ENCODE measurements at places on chromosomes 5 and 9.

DNA sequence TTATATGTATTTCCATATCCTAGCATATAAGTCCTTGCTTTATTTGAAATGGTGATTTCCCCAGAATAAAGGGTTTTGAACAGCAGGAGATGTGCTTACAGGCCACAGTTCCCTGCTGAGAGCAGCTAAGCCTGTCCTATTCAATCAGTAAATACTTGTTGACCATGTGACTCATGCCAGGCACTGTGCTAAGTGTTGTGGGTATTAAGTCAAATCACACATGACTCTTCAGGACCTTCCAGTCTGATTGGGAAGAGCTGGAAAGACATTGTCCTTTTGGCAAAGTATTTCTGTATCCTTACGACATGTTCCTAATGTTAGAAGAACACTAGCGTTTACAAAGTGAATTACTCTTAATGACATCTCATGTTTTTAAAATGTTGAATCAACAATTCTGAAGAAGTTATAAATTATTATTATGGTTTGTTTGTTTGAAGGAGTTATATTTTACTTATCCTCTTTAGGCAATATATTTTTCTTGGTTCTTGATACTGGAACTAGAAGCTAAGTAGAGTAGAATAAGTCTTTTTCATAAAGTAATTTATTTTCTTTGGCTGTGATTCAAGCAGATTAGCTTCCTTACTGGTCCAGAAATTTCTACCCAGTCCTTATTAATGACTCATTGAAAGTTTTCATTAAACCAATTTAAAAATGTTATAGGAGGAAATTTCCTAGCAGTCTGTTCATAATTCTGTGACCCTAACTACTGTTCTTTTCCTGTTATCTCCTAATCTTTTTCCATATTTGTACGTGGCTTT, 82.1 kb downstream of the GAPVD1 start:
- DNase-seq = peak; percentile 19

GRCh38 chr9:34958411-34958982, 412 bp downstream of the PHF24 start:
- DNase-seq = no peak

DNA sequence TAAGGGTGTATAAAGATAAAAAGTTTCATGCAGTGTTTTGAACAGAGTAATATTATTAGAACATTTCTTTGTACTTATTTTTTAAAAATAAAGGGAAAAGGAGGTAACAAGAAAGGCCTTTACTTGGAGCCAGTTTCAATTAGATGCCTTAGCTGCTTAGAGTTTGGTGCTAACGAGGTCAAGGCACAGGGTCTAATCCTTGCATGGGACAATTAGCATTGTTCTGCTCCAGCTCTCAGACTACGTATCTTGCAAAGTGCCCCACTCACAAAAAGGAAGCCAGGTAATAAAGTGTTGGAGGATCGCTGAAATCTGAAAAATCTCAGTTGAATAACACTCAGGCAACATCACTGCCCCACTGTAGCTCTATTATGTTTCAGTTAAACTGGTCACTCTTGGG, 2011.3 kb downstream of the EFNA5 start:
- DNase-seq = no peak

- no peak for DNase-seq
Observed at GRCh38 chr5:109601736-109602135, 88.0 kb upstream of the MAN2A1 start.
